ENCODE measurements at places on chromosomes 12 and 14.

DNA sequence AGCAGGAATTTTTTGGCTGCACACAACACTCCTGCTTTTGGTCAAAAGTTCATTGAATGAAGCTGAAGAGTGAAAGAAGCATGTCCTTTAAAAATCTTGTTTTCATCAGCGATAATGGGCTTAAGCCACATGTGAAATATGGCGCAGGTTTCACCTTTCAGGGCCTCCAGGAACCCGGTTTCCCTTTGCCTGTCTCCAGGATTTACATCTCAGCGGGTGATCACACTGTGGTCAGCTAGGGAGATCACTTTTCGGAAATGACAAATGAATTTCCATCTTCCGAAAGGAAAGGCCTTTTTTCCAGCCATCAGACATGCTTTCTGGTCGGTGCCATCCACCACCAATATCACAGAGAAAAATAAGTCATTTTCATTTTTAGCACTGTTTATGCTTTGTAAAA lies 727.1 kb upstream of the TBX3 start:
- DNase-seq, result no peak

- no peak for DNase-seq
Observed at GRCh38 chr14:74083784-74084276, 423 bp downstream of the ALDH6A1 start.

DNA sequence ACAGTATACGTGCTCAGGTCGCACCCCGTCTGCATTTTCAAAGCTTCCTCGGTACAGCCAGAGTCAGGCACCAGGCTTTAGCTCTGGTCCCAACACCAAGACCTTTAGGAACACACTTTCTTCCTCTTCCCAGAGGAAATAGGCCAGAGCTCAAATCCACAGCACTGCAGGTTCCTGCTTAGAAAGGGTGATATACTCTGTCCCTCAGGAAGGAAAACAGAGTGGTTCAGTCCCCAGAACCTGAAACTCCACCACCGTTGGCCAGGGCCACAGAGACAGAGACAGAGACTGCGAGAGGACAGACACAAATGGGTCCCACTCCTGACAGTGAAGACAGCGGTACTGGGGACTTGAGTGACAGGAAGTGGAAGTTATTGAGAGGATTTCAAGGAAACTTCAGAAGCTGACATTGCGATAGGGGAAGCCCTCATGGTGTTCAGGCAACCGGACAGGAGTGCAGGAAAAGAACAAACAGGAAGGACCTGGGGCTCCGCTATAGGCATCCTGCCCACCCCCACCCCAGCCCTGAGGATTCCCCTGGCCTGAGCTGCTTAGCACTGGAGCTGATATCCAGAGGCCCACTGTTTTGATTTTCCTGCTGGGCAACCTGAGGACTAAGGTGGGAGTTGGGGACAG lies 5.5 kb upstream of the KRT8 start:
- no peak for DNase-seq

GRCh38 chr12:78793491-78793890 lies 71.1 kb upstream of the SYT1 start:
- DNase-seq, result no peak

DNA sequence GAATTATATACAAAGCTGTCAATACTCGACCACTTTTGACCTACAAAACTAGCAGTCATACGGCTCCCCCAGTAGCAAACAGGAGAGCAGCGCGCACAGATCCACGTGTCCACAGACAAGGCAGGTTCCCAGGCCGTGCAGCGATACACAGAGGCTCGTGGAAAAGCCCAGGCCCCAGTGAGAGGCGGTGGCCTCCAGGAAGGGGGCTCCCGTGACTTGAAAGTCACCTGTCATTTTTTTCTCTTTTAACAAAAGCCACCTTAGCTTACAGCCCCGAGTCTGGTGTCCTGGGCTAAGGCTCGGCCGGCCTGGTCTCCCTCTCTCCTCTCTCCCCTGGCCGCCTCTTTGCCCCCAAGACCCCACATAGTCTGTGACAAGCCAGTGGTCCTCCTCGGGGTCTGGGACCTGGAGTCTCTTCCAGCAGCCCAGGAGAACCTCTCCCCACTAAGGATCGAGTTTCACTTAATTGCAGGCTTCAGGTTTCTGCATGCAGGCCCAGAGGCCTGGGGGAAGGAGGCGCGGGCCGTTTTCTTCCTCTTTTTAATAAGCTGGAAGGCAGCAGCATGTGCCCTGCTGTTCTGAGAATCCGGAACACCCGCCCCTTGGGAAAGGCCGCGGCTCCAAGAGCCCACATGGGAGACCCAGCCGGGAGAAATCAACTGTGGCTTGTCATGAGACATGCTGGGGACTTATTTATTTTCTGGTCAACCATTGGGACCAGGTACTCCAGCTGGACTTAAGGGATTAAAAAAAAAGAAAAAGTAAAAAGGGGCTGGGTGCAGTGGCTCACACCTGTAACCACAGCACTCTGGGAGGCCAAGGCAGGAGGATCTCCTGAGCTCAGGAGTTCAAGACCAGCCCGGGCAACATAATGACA lies 15.9 kb downstream of the NCOR2 start:
- DNase-seq, result no peak

GRCh38 chr12:107404981-107405380 lies 280.6 kb upstream of the PWP1 start:
- peak; percentile 41 for DNase-seq

- no peak for DNase-seq
Observed at GRCh38 chr12:82857911-82858533, 171.3 kb downstream of the TMTC2 start.

GRCh38 chr12:6697584-6698351 lies 2.8 kb downstream of the PIANP start:
- peak; percentile 80 for DNase-seq

- no peak for DNase-seq
Observed at GRCh38 chr14:104559804-104560585, 19.6 kb upstream of the C14orf180 start.

- DNase-seq, result peak; percentile 92
Observed at GRCh38 chr14:51562816-51563215, 88.9 kb upstream of the FRMD6 start.

DNA sequence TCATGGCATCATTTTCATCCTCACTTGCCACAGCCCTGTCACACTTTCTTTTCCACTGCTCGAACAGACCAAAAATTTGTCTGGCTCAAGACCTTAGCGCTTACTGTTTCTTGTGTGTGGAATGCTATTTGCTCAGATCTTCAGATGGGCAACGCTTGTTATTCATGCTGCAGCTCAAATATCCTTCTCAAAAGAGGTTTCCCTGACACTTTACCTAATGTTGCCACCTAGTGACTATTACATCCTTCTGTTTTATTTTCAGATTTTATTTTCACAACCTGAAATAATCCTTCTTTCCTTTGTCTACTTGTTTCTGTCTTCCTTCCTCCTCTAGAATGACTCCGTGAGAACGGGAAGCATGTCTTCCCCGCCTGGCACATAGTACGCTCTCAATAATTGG lies 5.6 kb downstream of the FBXO33 start:
- DNase-seq, result peak; percentile 54

DNA sequence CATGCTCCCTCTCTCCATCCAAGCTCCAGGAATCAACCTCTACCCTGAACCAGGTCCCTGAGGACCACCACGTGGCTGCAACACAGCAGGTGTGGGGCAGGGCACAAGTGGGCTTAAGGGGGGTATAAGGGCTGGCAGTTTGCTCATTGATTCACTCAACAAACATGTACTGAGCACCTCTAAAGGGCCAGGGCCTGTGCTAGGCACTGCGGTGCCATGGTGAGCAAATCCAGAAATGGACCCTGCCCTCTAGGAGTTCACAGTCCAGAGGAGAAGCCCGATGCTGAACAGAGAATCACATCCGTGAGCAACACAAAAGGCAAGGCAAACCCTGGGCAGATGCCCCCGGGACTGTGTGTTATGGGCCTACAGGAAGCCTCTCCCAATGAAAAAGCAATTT lies 6.5 kb upstream of the AQP2 start:
- DNase-seq, result no peak

GRCh38 chr12:63668028-63668799 lies at the start of gene DPY19L2:
TSS of gene DPY19L2 (minus strand) at chr12:63668493. CDS start at chr12:63668393, 100 bp downstream.
- peak; percentile 88 for DNase-seq

DNA sequence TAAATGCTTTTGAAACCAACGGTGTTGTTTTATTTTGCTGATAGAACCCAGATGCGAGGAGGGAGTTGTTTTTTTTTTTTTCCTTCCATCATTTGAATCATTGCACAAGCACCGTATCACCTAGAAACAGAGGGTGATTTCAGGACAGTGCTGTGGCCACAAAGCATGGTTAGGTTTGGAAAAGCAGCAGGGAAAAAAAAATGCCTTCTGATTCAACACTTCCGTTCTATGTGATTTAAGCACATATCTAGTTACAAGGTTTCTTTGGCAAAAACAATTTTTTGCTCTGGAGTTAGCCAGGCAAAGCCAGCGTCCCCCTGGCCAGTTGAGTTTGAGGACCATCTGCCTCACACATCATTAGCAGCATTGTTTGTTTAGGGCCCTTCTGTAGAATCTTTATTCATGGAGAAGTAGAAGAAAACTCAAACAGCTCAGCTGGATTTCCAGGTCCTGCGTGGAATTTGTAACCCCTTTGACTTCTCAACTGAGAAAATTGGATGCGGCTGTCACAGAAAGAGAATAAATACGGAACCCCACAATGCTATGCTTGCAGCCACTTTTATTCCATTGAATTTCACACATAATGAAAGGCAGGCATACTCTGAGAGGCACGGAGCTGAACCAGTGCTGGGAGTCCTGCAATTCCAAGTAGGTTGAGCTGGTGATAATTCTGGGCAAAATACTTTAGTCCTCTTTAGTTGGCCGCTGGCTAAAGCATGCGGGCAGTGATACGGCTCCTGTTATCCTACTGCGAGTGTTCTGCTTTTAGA lies 17.0 kb upstream of the WNT5B start:
- peak; percentile 73 for DNase-seq

GRCh38 chr14:53808042-53808441 lies 148.6 kb downstream of the BMP4 start:
- DNase-seq, result no peak

DNA sequence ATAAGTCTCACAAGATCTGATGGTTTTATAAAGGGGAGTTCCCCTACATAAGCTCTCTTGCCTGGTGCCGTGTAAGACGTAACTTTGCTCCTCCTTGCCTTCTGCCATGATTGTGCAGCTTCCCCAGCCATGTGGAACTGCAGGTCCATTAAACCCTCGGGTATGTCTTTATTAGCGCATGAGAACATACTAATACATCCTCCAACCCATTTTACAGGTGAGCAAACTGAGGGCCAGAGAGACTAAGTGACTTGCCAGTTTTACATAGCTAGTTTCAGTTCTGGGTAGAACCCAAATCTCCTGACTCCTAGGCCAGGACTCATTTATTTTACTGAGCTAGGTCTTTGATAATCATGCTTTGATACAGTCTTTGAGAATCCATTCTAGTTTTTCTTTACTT lies 406.9 kb downstream of the RAD51B start:
- DNase-seq, result no peak

- DNase-seq, result peak; percentile 36
Observed at GRCh38 chr14:21056520-21057163, 980 bp upstream of the RNASE8 start.

GRCh38 chr12:120647375-120647755 lies 6.9 kb downstream of the CABP1 start:
- DNase-seq, result no peak

GRCh38 chr12:13041224-13041623 lies 3.0 kb upstream of the FAM234B start:
- no peak for DNase-seq

DNA sequence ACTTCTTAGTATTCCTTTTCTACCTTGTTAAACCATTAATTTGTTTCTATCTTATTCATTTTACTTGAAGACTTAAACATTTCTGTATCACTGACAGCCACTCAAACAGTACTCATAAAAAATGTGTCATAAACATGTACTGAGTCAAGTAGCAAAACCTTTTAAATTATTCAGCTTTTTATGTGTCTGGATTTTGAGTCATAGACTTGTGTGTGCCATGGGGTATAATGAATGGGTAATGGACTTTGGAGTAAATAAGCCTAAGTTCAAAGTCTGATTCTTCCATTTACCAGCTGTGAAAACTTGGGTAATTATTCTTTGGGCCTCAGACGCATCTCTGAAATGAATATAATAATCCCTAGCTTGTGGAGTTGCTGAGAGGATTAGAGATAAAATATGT lies 199.0 kb downstream of the RAD51B start:
- peak; percentile 36 for DNase-seq

DNA sequence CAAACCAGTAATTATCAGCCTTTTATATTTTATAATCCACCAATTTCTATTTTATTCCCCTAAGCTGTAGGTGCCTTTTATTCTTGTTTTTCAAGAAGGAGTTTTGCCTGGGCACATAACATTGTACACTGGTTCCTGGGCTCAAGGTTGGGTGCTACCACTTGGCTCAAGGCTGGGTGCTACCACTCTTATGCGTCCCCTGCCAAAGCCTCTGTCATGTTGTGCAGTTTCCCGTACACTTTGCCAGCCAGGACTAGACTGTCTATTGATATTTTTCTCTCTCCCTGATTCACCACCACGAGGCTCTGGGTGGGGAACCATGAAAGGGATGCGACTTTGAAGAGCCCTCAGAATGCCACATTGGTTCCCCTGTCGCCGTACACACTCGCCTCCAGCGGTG lies 52.5 kb upstream of the VASH1 start:
- no peak for DNase-seq

DNA sequence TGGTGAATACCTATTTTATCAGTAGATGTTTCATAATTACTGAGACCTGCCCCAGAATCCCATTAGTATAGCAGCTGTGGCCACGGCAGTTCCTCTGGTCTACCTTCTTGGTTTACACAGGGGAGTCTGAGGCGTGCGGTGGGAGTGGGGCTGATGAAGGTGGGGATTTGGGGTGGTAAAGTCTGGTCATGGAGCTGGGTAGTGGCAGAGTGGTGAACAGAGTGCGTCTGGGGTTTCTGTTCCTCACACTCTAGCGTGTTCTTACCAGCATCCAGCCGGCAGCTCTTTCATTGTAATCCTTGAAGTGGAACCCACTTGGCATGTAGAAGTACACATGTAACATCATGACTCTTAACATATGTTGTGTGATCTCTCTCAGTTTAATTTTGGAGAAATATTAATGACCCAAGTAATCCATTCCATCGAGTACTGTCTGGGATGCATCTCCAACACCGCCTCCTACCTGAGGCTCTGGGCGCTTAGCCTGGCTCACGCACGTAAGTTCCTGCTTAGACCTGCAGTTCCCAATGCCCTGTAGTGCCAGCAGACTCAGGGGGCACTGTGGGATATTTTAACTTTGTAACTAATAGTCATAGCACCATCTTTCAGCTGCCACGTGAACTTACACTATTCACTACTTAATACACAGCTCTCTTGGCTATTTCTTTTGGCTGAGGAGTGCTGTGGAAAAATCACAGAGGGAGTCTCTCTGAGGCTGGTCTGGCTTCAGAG lies 7.9 kb upstream of the DNAH10 start:
- no peak for DNase-seq

- no peak for DNase-seq
Observed at GRCh38 chr12:42886160-42886559, 296.6 kb upstream of the PRICKLE1 start.

GRCh38 chr12:42677461-42677860 lies 87.9 kb upstream of the PRICKLE1 start:
- no peak for DNase-seq

DNA sequence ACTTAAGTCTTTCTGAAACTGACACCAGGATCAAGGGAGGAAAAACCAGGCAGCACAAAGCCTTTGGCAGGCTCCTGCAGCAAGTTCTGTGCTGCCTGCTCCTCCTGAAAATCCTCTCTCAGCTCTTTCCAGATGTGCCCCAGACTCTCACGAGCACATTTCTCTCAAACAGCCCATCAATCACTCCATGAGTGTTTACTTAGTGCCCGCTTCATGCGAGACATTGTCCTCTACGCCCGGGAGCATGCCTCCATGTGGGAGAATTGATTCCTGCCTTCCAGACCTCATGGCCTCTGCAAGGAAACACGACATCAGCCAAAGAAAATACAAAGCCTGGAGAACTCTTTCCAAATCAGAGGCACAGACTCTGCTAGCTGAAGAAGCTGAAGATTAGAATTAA lies 46.5 kb upstream of the TSPAN11 start:
- no peak for DNase-seq
